ENCODE measurements at places on chromosomes 2 and 18.

DNA sequence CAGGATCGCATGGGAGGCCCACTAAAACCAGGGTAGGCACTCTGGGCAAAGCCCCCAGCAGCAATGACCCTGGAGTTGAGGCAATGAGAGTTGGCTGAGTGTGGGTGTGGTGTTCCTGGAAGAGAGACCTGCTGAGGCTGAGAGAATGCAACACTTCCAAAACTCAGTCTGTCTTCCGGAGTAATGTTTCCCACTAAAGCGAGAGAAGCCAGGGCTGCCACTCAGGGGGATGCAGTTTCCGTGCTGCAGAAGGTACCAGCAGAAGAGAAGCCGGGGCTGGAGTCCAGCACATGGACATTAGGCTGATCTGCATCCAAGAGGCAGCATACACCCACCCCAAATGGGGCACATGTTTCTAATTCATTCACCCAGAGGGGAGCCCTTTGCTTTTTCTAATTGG lies 127.2 kb upstream of the ARHGAP28 start:
- DNase-seq: no peak

- DNase-seq: no peak
These were observed 1128.4 kb downstream of the TSN start for GRCh38 chr2:122883849-122884248.

GRCh38 chr2:219560037-219560892 lies 11.1 kb downstream of the OBSL1 start:
- no peak for DNase-seq

DNA sequence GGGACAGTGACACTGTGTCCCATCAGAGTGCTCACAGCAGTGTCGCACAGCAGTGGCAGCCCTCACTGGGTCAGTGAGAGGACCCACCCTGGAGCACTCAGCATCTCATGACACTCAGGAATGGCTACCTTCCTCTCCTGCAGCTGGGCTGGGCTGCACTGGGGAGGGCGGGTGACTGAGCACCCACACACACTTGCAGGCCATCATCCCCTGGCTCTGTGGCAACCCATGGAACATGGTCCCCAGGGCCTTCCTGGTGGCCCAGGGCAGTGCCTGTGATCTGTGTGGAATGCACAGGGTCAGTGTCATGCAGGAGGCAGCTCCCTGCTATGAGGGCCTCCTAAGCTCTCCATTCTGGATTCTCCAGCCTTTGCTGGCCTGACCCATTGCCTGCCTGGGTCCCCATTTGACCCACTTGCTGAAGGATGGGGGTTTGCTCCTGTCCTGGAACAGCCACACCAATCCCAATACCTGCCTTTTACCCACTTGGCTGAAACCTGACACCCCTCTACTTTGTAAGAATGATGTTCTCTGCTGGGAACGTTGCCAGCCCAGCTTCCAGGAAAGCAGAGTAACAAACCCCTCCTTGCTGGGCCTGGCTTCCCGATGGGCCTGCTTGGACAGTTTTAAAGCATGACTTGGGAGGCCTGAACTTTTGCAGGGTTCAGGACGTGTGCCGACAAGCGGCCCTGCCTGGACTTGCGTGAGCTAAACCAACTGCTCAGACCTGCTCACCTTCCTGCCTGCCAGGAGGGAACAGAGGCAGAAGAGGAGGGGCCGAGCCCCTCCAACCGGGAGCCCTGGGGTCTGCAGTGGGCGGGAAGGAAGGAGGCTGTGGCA lies 13.7 kb downstream of the HS6ST1 start:
- DNase-seq: no peak

DNA sequence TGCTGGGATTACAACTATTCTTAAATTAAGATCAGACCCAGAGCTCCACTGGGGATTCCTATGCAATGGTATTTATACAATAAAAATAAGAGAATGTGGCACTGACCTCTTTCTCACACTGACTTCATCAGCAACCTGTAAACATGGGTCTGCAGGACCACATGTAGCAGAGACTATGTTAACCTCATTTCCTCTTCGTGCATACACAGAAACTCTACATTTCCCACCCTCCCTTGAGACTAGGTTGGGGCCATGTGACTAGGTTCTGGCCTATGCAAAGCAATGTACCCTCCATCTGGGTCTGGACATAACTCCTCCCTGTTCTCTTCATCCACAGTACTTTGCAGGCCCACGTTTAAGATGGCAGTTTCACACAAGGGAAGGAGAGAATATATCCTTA lies 514.4 kb upstream of the CHAC2 start:
- DNase-seq: no peak

GRCh38 chr2:236642584-236643291 lies 73.1 kb downstream of the ACKR3 start:
- DNase-seq: no peak

GRCh38 chr2:20584399-20585358 lies 66.2 kb downstream of the HS1BP3 start:
- DNase-seq: no peak

DNA sequence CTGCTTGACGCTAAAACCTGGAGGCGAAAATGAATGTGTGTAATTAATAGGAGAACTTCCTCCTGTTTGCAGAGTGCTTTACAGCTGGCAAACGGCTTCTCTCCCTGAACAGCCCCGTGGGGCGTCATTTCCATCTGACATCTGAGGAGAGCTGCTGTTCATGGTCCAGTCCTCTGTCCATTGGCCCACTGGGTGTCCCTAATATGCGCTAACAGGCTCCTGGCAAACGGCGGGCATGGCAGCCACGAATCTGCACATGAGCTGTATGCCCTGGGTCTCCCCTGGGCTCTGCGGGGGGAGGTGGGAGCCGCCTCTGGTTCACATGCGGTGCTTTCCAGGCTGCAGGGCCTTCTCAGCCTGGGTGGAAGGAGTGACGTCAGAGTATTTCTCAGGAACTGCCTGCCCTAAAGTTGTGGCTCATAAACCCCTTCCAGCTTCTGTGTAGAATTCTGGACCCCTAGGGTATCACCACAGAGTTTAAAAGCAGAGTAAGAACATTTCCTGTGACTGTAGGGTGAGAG lies 73.2 kb downstream of the LRRFIP1 start:
- peak; percentile 63 for DNase-seq

GRCh38 chr18:76993573-76993972 lies 139.0 kb downstream of the MBP start:
- DNase-seq: no peak

- DNase-seq: no peak
These were observed 70.2 kb upstream of the DAPL1 start for GRCh38 chr2:158724803-158725381.

DNA sequence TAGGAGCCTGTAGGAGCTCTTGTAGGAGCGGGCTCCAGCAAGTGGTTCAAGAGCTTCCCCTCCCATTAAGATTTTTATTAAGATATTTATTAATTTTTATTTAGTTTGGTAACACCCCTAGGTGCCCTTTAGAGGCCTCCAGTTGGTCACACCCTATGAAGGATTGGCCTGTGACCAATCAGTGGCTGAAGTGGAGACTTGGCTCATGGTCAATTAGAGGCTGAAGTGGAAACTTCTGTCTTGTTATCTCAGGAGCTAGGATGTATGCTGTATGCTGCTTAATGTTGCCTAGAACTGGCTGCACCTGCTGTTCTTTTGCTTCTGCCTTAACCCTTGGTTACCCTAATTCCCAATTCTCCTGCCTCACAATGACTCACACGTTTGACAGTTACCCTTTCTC lies 48.7 kb downstream of the DHRS9 start:
- no peak for DNase-seq

- DNase-seq: no peak
These were observed 3.6 kb downstream of the CELF4 start for GRCh38 chr18:37561986-37562385.

DNA sequence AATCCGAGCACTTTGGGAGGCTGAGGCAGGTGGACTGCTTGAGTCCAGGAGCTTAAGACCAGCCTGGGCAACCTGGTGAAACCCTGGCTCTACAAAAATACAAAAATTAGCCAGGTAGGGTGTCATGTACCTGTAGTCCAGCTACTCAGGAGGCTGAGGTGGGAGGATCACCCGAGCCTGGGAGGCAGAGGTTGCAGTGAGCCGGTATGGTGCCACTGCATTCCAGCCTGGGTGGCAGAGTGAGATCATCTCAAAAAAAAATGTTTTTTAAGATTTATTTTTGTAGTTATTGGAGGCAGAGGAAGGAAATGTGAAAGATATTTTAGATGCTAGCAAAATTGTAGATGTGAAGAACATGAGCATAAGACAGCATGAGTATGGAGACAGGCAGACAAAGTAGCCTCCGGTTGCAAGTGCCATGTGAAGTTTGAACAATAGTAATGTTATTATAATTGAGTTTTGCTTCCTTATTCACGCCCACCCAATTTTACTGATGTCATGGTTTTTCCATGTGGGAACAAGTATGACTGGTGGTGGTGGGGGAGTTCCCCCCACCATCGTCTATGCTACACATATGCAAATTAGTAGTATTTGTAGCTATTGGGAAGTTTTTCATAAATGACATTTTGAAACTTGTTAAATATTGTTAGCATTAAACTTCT lies 18.0 kb downstream of the REL start:
- DNase-seq: no peak

DNA sequence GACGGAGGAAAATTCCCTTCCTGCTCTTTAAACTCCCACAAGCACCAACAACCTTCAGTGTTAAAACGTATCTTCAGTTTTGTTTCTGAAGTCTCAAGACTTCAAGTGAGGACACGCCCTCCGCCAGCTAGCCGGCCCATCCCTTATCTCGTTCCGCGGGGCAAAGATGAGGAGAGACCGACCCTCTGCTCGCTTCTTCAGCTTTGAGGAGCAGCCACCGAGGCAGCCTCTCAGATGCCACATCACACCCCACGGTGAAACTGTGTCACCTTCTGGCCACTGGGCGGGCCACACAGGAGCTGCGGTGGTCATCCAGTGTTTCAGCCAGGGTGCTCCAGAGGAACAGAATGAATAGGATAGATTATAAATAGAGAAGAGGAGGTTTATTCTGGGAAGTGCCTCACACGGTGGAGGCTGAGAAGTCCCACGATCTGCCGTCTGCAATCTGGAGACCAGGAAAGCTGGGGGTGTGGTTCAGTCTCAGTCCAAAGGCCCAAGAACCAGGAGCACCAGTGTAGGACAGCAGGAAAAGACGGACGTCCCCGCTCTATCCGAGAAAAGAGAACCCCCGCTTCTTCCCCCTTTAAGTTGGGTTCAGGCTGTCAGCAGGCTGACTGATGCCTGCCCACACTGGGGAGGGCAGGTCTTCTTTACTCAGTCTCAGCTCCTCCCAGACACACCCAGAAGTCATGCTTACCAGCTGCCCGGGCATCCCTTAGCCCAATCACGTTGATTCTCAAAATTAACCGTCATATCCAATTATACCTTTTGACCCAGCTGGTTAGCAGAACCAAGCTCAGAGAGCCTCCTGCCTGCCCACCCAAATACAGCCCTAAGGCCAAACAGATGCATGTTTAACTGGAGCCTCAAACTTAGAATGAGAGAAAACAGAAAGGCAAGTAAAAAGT lies 399.7 kb upstream of the ID2 start:
- no peak for DNase-seq

DNA sequence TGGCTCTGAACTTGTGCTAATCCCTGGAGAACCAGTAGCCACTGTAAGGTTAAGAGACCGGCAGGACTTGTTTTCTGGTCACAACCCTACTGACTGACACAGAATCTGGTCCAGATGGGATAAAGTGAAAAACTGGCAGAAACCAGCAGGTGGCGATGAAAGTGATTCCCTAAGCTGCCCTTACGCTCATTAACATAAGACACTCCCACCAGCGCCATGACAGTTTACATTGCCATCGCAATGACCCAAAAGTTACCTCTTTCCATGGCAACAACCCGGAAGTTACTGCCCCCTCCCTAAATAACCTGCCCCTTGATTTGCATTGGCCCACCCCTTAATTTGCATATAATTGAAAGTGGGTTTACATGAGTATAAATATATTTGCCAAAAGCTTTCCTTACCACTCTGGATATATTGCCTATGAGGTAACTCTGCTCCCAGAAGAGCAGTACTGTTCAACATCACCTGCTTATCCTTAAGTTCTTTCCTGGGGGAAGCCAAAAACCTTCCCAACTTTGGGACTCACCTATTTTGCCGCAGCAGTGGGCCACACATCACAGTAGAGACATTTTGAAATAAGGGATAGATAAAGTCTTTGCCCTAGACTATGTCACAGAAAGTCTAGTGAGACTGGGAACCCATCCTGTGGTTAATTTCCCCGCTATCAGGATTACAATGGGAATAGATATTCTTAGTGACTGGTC lies 35.8 kb upstream of the AFF3 start:
- peak; percentile 22 for DNase-seq

DNA sequence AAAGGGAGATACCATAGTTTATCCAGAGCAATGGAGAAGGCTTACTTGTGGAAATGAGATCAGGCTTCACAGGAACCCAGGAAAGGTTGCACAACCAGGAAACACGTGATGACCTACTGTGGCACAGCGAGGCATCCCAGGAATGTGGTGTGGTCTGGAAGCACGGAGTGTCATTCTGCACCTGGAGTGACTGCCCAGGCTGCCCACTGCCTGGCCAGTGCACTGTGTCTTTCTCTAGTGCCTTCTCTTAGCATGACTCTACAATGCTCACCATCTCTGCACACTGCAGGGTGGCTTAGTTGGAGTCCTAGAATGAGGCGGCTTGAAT lies 48.9 kb downstream of the CHST9 start:
- no peak for DNase-seq

GRCh38 chr18:12254136-12254819 lies at the start of gene CIDEA:
CIDEA (plus strand) TSS chr18:12254361; CDS start chr18:12254384, 23 bp downstream.
- no peak for DNase-seq

GRCh38 chr18:9283791-9284190 lies 50.8 kb upstream of the TWSG1 start:
- no peak for DNase-seq

All from naive B cell (primary cell).